ENCODE measurements at places on chromosomes 5 and 9. TPM values are rescaled to one million over a fixed set of nuclear protein-coding genes. Genes with fewer than 3 reads are reported as not detected.

The GPX3 gene
- total RNA-seq, result 1.3 TPM

The FAM200C gene
- 4.3 TPM for total RNA-seq

The FRRS1L gene
- total RNA-seq, result 6.7 TPM

GRCh38 chr5:9042241-9042640 is 503.6 kb downstream of the SEMA5A start:
- peaks cover 54% of the 10 kb centered on the region for H3K36me3 ChIP-seq
- no peak for DNase-seq
- H3K4me3 ChIP-seq, result no peak overlapping the region
- no peak overlapping the region for H3K27ac ChIP-seq

- H3K4me3 ChIP-seq, result no peak overlapping the region
- no peaks in the 10 kb centered on the region for H3K27me3 ChIP-seq
These were observed 260.7 kb downstream of the CRB2 start for GRCh38 chr9:123616707-123617106.

DNA sequence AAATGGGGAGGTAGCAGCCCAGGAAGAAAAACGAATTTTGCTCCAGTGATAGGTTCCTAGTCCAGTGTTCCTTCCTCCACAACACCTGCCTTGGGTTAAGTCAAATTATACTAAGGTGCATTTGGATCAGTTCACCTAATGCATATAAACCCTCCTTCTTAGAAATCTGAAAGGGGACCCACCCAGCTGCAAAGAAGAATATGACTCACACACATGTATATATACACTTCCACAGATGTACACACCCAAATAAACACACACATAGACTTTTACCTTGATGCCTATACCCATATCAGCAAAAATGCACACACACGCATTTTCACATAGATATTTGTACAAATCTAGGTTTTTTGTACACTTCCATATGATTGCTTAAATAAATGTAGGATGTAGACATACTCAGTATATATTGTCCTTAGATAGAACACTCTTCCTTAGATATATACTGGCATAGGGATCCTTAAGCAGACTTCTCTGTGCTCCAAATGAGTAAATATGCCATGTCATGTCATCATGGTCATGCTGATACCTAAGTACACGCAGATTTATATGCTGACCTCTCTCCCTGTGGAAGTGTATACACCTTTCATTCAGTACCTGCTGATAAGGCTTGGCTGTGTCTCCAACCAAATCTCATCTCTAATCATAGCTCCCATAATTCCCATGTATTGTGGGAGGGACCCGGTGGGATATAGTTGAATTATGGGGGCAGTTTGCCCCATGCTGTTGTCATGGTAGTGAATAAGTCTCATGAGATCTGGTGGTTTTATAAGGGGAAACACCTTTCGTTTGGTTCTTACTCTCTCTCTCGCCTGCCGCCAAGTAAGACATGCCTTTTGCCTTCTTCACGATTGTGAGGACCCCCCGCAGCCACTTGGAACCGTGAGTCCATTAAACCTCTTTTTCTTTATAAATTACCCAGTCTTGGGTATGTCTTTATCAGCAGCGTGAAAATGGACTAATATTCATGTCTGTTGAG is 10.2 kb downstream of the ADRB2 start:
- DNase-seq, result no peak
- peaks cover 23% of the 10 kb centered on the region for H3K4me1 ChIP-seq
- H3K27me3 ChIP-seq, result no peaks in the 10 kb centered on the region
